Left lung (tissue), 14 donors: ENCODE measurements at places on chromosomes 12 and 14. TPM values are rescaled to one million over a fixed set of nuclear protein-coding genes. Genes with fewer than 3 reads are reported as not detected.

- no peak for DNase-seq
Observed at GRCh38 chr12:130746546-130746945, 30.4 kb upstream of the RIMBP2 start.

GRCh38 chr12:107167756-107168155, 74.4 kb upstream of the CRY1 start:
- no peak for DNase-seq

DNA sequence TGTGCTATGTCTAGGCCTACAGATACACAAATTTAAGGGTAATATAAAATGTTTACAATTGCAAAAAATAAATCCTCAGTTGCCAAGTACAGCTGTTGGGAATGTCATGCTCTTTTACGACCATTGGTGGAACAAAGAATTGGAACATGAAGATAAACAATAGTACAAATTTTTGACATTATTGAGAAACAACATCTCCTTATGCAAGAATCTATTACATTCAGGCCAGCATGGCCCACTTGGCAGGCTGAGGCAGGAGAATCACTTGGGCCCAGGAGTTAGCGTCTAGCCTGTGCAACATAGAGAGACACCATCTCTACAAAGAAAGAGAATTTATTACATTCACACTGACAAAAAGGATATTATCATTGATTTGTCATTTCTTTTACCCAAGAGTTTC, 135.9 kb upstream of the NTF3 start:
- DNase-seq = peak; percentile 48

DNA sequence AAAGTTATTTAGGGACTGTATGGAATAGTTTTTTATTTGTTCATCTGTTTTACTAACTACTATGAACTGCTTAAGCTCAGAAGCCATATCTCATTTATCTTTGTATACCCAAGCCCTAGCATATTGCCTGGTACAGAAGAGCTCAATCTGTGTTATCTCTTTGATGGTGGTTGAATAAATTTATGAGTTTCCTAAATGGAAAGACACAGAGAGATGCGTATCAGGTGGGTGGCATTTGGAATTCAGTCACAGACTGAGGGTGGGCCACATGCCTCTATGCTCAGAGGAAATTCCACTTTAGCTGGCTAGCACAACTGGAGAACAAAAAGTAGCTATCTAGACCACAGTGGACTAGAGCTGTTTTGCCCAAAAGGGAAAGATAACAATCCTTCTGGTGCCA, 145.5 kb downstream of the SLC6A15 start:
- DNase-seq = no peak

DNA sequence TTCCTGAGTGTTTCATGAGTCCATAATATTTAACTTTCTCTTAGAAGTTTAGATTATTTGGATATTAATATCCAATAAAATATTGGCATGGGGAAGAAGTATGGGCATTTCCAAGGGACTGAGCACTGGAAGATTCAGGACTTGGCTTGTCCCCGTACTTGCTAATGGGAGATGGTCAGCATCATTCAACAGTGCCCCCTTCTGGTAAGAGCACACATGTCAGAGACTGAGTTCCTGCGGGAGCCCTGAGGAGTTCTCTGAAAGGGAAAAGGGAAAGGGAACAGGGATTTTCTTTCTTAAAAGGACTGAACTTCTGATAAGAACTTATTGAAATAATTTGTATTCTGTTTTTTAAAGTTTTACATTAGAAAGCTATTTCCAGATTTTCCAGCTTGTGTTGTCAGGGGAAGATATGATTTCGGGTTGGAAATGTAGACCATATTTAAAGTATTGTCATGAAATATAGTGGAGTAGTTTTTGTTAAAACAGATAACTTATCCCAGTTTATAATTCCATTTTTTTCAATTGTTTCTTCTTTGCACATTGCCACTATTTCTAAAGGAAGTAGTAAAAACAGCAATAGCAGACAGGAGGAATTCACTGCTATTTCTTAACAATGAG, 59.8 kb upstream of the C12orf71 start:
- DNase-seq = peak; percentile 68

- no peak for DNase-seq
Observed at GRCh38 chr12:132836795-132837331, 8.2 kb upstream of the GOLGA3 start.

GRCh38 chr14:50615552-50615951, 52.6 kb downstream of the SAV1 start:
- DNase-seq = no peak

DNA sequence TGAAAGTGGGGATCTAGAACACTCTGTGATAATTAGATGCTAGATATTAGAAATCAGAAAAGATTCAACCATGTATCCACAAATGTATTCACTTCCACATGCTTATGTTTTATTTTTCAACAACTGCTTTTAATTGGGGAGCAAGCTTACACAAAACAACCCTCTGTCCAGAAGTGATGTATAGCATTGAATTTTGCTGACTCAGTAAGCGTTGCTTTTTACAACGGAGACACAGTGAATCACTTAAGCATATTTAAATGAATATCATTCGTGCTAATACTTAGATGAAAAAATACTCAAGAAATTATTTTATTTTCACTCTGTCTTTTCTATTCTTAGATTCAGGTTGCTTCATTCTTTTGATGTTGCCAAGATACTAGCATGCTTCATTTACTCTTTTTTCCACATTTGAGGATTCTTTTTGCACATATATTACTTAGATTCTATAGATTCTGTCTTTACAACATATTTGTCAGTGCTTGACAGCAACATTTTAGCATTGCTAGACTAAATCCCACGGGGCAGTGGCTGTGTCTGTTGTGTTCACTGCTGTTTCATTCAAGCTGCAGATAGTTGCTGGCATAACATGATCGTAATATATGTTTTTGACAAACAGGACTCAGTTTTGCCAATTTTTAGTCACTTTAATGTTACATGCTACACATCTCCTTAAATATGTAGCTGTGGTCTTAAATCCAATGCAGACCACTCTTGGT, 1714.4 kb upstream of the SEL1L start:
- DNase-seq = no peak

- DNase-seq = no peak
Observed at GRCh38 chr14:68020999-68021663, 201.6 kb downstream of the RAD51B start.

DNA sequence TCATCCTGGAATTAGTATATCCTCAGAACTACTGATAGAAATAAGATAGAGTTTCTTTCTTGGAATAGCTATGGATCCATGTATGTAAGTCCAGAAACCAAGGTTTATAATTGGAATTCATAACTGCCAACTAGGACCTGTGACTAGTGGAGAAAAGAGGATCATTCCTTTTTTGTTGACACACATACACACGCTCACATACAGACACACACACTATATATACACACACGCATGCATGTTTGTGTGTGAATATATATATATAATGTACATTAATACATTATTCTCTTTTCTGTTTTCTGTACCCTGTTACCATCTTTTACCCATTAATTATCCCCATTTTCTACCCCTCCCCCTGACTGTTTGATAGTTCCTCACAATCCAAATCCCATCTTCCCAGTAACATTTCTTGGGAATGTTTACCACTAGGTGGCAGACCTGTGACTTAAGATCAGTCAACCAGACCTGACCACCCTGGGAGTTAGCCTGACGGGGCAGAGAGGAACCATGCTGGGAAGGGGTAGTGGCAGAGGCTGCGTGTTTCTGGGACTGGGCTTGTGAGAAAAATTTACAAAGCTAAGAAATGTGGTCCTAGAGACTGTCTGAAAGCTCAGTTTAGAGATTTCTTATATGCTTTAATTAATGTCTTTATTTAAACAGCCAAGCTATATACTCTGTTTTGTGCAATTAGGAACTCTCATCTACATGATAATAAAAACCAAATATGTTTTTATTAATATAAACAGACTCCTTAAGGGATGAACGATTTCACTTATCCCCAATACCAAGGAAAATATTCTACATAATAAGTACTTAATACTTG, 308.0 kb downstream of the PPFIA2 start:
- peak; percentile 25 for DNase-seq

GRCh38 chr14:32307881-32308582, 21.1 kb upstream of the AKAP6 start:
- DNase-seq = no peak

DNA sequence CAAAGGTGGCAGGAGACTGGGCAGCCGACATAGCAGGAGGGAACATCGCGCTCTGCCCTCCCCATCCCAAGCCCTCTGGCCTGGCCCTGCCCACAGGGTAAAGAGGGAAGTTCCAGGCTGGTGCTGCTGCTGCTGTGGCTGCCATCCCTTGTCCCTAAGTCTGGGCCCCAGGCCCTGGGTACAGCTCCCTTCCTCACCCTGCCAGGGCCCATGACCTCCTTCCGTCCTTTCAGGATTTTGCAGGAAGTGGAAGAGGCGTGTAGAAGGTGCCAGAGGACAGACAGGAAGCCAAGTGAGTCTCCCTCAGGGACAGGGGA, 14.7 kb upstream of the NCOR2 start:
- DNase-seq = peak; percentile 59

DNA sequence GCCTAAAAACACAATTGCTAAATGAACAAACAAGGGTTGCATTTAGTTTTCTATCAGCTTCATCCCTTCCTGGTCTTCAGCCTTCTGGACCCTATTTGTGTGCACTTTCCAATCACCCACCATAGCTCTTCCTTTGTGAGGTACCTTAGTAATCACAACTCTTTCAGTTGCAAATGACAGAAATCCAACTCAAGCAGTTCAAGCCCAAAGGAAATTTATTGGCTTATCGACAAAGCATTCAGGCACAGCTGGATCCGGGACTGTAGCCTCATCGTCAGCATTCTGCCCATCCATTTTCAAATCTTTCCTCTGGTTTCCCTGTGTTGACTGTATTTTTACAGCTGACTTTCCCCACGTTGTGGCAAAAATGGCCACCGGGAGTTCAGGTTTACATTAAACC, 148.6 kb upstream of the VASH1 start:
- DNase-seq = no peak

LBHD2 gene
- polyA plus RNA-seq = not detected

PIK3C2G gene
- 10.9 TPM for polyA plus RNA-seq

SPTLC2 gene
- 38.8 TPM for polyA plus RNA-seq

LYZ gene
- polyA plus RNA-seq = 56.2 TPM

HOXC11 gene
- polyA plus RNA-seq = not detected

TMTC1 gene
- polyA plus RNA-seq = 1.5 TPM
